ENCODE measurements at places on chromosomes 4 and X.

DNA sequence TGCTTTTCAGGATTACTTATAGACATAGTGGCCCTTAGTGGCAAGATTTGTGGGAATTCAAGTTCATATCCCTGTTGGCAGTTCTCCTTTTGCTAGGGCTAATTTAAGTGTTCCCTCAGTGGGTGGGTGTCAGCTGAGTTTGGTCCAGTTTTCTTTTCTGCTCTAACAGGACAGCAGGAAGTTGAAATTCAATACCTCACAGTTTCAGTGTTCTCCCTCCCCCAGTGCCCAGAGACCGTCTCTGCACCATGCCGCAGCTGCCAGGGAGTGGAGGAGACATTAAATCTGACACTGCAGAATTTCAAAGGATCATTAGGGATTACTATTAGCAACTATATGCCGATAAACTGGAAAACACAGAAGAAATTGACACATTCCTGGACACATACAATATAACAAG is 50.7 kb downstream of the UBE2NL start:
- no peak for DNase-seq

DNA sequence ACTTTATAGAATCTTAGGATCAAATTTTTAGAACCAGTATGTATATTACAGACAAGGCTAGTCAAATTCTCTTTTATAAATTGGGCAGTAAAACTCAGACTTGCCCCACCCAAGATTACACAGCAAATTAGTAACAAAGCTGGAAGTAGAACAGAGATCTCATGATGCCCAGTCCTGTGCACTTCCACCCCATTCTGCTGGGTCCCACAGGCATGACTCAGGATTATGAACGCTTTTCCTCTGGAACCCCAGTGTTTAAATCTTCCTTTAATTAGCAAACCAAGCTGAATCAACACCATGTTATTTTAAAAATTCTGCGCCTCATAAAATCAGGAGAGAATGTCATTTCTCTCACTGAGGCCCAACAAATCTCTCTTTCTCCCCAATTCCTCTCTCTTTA is 1.5 kb upstream of the IL13RA2 start:
- no peak for DNase-seq

DNA sequence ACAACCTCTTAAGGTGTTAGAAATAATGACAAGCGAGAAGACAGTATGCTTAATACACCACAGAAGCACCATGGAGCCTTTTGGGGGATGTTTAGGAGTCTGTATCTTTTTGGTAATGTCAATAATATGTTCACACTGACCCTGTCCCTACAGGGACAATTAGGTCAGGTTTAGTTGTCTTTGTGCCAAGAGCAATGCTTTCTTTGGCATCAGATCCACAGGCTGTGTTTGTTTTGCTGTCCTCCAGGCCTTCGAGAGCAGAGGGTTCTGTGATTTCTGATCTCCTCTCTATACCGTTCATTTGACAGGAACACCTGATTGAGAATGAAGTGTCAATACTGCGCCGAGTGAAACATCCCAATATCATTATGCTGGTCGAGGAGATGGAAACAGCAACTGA is 153.8 kb downstream of the DCLK2 start:
- no peak for DNase-seq

- DNase-seq: no peak
Measured at GRCh38 chr4:54945838-54946237, 179.6 kb downstream of the KDR start.

DNA sequence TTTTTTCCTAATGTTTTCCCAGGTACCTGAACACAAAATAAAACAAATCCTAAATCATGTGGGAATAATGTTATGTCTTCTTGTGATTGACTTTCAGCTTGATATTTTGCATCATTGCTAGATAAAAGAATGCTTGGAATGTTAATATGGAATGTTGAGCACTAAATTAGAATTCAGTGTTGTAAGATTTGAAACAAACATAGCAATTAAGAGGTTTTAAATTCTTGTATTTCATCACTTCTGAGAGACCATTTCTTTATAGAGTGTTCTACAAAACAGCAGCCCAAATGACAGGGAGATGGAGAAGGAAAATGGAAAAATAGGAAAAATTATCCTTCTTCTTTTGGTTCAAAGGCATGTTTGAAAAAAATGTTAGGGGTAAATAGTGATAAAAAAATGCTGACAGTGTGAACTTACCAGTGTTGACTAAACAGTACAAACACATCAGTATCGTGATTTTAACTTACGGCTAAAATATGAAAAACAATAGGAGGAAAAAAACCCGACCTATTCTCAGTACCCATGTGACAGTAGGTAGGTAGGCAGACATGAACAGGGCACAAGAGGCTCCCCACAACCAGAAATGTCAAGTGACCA is 102.6 kb upstream of the PDE5A start:
- DNase-seq: no peak

DNA sequence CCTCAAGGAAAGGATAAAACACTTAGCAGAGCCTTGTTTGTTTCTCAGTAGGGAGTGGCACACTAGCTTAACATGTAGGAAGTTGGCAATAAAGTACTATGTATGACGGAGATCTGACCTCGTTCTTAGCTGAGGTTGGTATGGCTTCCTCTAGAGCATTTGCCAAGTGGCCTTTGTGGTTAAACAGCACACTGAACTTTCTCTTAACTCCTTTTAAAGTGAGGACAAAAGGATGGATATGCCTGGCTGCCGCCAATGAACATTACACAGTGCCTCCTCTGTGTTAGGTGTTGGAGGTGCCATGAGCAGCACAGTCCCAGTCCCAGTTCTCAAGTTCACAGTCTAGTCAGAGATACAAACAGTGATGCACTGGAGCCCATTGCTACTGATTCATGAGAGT is 54.4 kb downstream of the VGLL1 start:
- no peak for DNase-seq

DNA sequence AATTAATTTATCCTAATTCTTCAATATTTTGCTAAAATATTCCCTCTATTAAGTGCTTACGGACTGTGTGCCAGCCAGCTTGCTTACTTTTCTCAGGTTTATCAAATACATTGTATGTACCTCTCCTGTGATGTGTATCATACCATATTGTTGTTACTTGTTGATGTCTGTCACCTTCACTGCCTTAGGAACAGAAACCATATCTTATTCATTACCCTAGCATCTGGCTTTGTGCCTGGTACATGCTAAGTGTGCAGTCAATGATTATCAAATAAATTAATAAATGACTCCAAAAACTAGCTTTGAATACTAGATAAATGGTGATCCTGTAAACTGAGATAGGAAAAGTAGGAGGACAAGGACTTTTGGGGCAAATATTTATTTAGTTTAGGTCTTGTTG is 6.9 kb downstream of the CLCN3 start:
- DNase-seq: no peak

DNA sequence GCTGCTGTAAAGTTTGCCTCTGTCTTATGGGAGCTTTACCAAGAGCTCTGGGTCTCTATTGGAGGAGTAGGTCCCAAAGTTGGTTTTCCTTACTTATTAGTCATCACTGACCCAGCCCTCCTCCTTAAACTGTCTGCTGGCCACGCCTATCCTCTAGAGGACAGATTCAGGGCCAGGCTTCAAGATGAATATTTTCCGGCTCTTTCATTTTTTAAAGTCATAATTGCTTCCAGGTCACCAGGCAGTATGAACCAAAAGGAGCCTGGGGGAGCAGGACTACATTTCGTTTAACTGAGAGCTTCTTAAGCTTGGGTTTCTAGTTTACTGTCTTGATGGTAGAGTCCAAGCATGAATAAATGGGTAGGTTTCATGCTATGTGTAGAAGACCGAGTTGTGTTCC is 13.7 kb downstream of the BCORL1 start:
- DNase-seq: no peak

GRCh38 chr4:123073650-123074049 is 151.3 kb upstream of the NUDT6 start:
- DNase-seq: no peak

Measured in stimulated activated CD4-positive, alpha-beta T cell treated with anti-CD3 and anti-CD28 coated beads, Interleukin-2, amount 100 ng/mL, for 4 hours (primary cell).